CD4-positive, alpha-beta T cell treated with Interleukin-12 subunit alpha and Interleukin-12 subunit beta, for 1 hour (primary cell): ENCODE measurements at places on chromosomes 7 and 10.
A peak's percentile ranks its signal among the peaks of the same experiment; 100 is the strongest.

GRCh38 chr7:112869111-112869774 is 79.0 kb upstream of the TMEM168 start:
- peak; percentile 53 for DNase-seq

DNA sequence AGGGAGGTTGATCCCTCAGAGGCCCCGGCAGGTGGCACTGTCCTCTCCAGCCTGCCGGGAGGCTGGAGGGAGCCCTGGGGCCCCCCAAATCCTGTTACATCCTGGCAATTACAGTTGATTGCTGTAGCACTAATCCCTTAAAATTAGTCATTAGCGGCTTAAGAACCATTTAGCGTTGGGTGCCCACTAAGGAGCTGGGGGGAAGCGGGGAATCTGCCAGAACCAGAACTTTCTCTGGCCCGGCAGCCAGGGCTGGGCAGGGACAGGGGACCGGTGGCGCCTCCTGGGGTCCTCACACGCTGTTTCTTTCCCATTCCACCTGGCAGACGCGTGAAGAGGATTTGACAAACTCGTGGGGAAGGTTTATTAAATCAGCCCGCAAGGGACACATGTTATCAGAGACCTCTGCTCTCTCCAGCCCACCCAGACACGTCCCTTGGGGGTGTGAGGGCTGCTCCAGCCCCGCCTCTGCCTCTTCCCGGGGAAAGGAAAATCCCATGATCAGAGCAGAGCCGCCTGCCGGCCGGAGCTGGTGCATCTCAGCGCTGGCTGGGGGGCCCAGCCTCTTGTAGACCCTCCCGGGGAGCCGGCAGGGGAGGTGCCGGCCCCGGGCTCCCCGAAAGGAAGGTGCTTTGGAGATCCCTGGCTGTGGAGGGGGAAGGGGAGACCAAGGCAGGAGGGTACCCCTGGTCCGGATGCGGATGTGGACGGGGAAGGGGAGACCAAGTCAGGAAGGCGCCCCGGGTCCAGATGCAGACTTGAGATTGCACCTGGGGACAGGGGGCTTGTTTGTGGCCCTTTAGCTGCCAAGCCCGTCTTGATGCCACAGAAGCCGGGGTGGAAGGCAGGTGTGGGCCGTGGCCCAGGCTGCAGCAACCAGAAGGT is 142.7 kb downstream of the ELFN1 start:
- DNase-seq = peak; percentile 20

DNA sequence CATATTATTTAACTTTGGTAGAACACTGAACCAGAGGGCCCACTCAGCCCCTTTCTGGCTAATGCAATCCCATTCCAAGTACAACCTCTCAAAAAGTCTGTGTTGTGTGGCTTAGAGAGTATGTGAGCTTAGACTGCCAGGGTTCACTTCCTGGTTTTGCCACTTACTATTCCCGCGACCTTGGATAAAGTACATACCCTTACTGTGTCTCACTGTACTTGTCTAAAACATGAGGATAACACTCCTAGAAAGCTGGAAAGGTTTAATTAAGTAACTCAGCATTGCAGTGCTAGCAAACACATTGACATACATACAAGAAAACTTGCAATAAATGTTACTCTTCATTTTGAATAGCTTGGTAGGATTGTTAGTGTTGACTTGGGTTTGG is 215.8 kb downstream of the CHCHD3 start:
- DNase-seq = no peak

GRCh38 chr10:126290232-126290631 is 98.0 kb downstream of the ADAM12 start:
- no peak for DNase-seq

- DNase-seq = no peak
These were observed 198.0 kb downstream of the SKIDA1 start for GRCh38 chr10:21327289-21327993.

GRCh38 chr7:7921830-7922229 is 46.8 kb upstream of the GLCCI1 start:
- DNase-seq = no peak
